ENCODE measurements at places on chromosomes 3 and 15. TPM values are rescaled to one million over a fixed set of nuclear protein-coding genes. Genes with fewer than 3 reads are reported as not detected.

DNA sequence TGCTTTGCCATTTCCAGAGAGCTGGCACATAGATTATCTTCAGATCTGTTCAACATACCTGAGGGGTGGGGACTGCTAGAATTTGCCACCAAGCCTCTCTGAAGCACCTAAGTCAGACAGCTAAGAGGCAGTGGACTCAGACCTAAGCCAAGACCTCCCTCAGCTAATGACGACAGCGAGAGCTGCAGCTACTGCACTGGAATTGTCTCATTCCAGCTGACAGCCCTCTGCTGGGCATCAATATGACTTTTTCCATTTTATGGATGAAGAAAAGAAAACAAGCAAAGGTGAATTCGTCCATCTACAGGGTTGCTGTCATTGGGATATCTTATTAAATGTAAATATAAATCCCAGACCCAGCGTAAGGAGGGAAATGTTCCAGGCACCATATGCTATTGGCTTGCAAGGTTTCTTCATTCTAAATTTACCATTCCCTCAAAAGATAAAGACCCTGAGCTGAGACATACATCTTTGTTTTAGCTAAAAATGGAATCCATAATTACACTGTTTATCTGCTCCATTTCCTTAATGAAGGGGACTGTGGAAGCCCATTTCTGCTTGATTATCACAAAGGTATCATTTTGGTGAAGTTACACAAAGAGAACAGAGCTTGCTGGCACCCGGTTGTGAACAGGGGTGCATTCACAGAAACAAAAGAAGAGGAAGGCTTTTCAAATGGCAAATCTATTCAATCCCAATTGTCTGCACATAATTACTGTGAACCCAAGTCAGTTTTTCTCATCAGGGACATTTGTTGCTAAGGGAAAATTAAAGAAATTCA lies 85.5 kb upstream of the LRTM1 start:
- no peak overlapping the region for H3K4me3 ChIP-seq
- H3K36me3 ChIP-seq, result no peaks in the 10 kb centered on the region
- DNase-seq, result no peak
- no peaks in the 10 kb centered on the region for H3K27me3 ChIP-seq
- H3K4me1 ChIP-seq, result no peaks in the 10 kb centered on the region

Gene SPSB4
- not detected for total RNA-seq

DNA sequence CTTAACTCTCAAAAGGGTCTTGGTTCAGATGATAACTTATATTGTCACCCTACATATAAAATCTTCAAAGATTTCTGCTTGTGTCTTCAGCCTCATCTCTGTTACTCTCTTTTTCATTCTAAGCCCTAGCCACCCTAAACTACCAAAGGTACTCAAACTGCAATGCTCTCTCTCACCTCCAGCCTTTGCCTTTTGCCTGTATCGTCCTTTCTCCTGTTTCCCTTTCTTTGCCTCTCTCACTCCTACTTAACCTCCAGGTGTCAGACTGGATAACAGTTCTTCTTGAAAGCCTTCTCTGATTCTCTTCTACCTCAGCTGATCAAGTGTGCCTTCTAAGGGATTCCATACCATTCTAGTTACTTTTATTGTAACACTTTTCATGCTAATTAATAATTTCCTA lies 149.8 kb downstream of the SERPINI1 start:
- no peak for DNase-seq
- no peaks in the 10 kb centered on the region for H3K36me3 ChIP-seq
- no peaks in the 10 kb centered on the region for H3K27me3 ChIP-seq
- H3K27ac ChIP-seq, result no peak overlapping the region

GRCh38 chr3:29279286-29279685 lies 1.6 kb upstream of the RBMS3 start:
- peak overlapping the region; percentile 91 for H3K27ac ChIP-seq
- no peak for DNase-seq
- no peak overlapping the region for H3K4me3 ChIP-seq
- no peaks in the 10 kb centered on the region for H3K36me3 ChIP-seq

Gene AMOTL2
- total RNA-seq, result 233 TPM

Gene PLS1
- total RNA-seq, result not detected
